ENCODE measurements at places on chromosomes 13 and 19. TPM values are rescaled to one million over a fixed set of nuclear protein-coding genes. Genes with fewer than 3 reads are reported as not detected.

DNA sequence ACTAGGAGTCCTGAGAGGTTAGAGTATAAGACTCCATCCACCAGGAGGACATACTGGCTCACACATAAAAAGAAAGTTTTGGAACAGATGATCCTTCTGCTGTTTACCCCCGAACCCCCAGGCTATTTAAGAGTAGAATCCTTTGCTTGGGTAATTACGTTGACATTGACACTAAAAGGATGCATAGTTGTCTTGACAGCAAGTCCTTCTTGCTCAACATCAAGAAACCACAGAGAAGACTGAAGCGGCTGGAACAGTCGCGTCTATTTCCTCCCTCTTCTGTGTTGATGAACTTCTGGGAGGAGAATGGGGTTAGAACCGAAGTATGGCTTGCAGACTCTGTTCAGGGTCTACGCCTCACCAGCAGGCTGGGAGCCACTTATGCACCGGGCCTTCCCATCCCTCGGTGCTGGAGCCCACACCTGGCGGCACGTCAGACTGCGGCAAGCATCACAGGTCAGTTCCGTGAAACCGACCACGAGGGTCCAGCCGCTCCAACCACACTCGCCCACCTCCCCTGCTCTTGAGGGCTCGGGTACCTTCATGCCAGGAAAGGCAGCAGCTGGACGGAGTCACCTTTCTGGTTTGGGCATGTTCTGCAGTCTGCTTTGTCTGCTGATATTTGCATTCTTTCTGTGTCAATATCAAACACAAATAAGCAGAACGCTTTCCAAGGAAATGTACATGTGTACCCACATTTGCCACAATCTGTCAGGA lies 42.4 kb upstream of the RANBP3 start:
- no peak for DNase-seq

The FLT3 gene
- total RNA-seq: 3.1 TPM

The TGFBR3L gene
- not detected for total RNA-seq

GRCh38 chr19:45508417-45508860 lies 1.2 kb downstream of the VASP start:
- no peak for DNase-seq

The ZSWIM4 gene
- total RNA-seq: 11.1 TPM

GRCh38 chr19:4015705-4016402 lies 8.3 kb downstream of the PIAS4 start:
- DNase-seq: no peak

The ITGBL1 gene
- 1.1 TPM for total RNA-seq

- no peak for DNase-seq
Observed at GRCh38 chr19:29292153-29292552, 79.2 kb upstream of the UQCRFS1 start.

DNA sequence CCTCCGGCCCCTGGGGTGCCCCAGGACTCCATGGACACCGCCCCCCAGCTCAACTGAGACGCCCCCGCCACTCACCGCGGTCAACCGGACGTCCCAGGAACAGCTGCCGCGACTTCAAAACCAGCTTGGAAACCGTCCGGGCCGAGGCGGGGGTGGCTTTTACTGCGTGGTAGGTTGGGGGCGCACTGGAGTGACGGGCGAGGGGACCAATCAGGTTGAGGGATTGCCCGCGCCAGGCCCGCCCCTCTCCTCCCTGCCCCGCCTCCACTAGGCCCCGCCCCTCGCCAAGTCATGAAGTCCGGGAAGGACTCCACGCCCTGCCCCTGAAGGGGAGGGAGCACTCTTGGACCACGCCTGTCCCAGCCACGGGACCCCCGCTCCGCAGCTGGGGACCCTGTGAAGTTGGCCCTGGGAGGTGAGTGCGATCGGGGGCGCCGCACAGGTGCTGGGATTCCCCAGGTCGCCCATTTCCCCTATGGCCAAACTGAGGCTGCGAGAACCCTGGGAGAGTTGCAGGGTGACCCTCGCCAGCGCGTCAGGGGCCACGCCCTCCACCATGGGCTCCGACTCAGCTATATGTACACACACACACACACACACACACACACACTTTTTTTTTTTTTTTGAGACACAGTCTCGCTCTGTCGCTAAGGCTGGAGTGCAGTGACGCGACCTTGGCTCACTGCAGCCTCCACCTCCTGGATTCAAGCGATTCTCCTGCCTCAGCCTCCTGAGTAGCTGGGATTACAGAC lies at the start of gene PLIN3:
PLIN3 (minus strand) TSS at position 134 of the 752 bp plus-strand sequence. CDS start 6,273 bp downstream, outside the sequence.
- peak; percentile 77 for DNase-seq

DNA sequence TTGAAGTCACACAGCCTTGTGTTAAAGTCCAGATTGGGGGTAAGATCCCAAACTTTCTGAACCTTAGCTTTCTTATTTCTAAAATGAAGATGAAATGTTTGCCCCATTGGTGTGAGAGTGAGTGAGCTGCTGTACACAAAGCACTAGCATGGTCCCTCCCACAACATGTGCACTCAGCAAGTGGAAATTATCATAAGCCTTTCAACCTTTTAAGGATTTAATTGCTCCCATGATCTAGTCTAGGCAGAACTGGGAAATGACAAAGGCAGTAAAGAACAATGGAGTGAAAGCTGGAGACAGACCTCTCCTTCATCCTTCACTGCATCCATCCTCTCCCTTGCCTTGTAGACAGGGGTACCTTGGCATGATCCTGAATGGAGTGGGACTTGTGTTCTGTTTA lies 76.0 kb upstream of the GPR12 start:
- no peak for DNase-seq

GRCh38 chr13:32330441-32330840 lies 15.1 kb downstream of the BRCA2 start:
- no peak for DNase-seq

The ARRDC5 gene
- not detected for total RNA-seq

DNA sequence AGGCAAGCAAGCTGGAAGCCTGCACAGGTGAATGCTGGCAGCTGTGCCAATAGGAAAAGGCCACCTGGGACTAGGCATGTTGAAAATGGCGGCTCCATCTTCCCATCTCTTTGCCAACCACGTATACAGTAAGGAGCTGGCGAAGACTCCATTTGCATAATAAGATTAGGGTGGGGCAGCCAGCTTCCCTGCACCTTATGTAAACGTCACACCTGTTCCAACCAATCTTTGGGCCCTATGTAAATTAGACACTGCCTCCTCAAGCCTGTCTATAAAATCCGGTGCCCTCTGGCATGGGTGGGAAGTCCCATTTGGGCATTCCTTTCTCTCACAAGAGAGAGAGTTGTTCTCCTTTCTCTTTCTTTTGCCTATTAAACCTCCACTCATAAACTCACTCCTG lies 16.8 kb downstream of the ADGRE2 start:
- DNase-seq: no peak

DNA sequence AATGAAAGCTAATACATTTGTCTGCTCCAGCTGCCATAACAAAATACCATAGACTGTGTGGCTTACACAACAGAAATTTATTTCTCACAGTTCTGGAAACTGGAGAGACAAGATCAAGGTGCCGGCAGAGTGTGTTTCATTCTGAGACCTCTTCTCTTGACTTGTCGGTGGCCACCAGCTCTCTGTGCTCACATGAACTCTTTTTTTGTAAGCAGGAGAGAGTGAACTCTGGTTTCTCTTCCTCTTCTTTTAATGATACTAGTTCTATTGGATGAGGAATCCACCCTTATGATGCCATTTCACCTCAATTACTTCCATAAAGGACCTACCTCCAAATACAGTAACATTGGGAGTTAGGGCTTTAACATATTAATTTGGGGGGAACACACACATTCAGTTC lies 11.7 kb downstream of the KCTD12 start:
- DNase-seq: no peak

The CRLF1 gene
- total RNA-seq: 0.94 TPM

The IRGC gene
- total RNA-seq: not detected

DNA sequence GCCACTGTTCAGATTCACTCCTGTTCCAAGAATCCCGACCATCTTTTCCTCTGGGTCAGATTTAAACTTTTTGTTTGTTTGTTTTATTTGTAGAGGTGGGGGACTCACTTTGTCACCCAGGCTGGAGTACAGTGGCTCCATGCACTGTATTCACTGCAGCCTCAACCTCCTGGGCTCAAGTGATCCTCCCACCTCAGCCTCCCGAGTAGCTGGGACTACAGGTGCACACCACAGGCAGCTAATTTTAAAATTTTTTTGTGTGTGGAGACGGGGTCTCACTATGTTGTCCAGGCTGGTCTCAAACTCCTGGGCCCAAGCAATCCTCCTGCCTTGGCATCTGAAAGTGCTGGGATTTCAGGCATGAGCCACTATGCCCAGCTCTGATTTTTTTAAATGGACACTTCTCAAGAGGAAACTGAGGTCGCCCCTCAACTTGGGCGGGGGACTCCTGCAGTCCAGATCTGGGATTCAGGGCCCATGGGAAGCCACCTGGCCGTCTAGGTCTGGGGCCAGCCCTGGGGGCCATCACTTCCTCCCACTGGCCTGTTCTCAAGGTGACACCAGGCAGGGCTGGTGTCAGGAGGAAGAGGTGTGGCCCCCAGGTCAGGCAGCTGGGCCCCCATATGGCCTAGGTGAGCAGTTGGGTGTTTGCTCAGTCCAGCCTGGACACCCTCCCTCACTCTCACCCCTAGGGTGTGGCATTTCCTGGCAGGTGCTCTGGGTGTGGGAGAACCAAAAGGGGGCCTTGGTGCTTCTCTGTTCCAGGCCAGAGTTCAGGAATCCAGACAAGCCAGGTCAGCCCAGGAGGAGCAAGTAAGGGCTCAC lies 1.3 kb downstream of the B3GNT3 start:
- no peak for DNase-seq
